ENCODE measurements at places on chromosomes 3 and 15. TPM values are rescaled to one million over a fixed set of nuclear protein-coding genes. Genes with fewer than 3 reads are reported as not detected.

The DPPA2 gene
- not detected for polyA plus RNA-seq

The ROBO2 gene
- polyA plus RNA-seq = not detected

DNA sequence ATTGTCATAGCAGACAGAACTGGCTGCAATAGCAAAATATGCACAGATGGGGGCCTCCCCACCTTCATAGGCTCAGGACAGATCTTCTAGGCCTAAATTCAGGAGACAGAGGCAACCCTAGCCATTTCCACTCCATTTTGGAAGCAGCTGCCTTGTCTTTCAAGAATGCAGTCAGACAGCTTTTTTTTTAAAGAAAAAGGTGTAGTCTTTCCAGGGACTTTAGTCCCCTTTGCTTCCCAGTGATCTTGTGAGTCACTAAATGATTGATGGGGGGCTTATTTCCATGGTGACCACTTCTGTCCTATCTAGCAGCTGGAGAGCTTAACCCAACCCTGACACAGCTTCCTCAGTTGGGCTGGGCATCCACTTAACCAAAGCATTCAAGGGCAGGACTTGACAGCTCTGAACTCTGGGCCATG, 165.9 kb downstream of the TPRG1 start:
- no peak for DNase-seq

- no peak for DNase-seq
These were observed 17.7 kb downstream of the EIF2A start for GRCh38 chr3:150564243-150564642.

GRCh38 chr3:30167541-30168011, 438.8 kb upstream of the TGFBR2 start:
- no peak for DNase-seq

GRCh38 chr3:169998668-169999131, 32.1 kb downstream of the SEC62 start:
- DNase-seq = peak; percentile 58

DNA sequence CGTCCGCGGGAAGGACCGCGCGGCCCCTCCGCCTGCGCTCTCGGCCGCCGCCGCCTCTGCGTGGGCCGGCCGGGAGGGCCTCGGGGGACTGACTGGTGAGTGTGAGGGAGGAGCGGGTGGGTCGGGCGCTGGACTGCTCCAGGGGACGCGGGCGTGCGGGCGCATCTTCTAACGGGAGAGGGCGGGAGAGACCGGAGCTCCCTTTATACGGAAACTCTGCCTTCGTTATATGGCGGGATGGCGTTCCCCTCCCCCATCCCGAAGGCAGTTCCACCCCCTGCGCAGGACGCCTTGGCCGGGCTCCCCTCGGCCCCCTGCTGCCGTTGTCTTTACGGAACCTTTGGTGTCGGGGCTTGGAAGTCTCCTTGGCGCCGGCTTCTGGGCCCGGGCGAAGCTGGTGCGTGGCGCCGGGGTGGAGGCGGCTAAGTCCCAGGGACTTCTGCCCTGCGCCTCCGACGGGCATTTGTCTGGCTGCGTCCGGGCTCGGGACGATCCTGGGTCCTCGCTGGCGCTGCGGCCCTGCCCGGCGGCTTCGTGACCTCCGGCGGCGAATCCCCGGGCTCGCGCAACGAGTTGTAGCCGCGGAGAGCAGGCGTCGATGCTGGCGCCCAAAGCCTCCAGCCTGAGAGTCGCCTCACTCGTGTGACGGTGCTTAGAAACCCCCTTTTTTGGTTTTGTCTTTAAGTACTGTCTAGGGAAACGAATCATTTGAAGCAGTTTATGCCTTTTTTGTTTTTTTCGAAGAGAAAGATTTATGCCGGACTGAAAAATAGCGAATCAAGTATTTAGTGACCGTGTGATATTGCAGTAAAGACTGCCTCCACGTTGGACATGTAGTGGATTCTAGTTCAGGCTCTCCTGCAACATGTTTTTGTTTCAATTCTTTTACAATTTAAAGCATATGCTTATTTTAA, 623 bp downstream of the ZNF639 start:
- peak; percentile 46 for DNase-seq

DNA sequence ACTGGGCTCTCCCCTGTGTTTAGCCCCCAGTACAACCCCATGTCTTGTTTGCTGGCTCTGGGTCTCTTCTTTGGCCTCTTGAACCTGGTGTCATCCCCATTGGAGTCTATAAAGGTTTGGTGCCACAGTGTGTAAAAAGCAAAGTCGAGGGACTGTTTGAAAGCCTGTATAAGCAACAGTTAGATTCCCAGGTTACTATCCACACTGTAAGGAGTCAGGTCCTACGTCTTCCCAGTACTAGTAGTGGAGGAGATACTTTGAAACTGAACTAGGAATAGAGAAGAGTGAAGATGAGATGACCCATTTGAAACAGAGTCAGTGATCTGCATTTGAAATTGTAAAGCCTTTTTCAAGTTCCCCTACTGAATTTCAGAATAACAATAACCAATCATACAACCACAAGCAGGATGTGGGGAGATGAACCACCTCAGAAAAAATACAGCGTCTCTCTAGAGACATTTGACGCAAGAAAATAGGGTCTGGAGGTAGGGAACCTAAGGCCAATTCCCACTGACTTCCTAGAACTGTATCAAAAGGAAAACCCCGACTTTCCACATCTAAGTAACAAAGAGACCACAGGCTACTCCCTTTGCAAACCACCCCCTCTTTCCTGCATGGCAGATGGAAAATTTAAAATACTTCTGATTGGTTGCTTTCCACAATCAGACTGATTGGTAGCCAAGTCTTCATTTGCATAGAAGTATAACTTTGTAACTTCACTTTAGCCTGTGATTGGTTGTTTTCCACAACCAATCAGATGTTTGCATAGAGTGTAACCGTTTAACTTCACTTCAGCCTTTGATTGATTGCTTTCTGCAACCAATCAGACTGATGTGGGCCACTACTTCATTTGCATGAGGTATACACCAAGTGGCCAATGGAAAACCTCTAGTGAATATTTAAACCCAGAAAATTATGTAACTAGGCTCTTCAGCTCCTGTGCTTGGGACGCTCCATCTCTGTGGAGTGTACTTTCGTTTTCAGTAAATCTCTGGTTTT, 49.9 kb upstream of the NEDD4 start:
- DNase-seq = no peak

The CHL1 gene
- not detected for polyA plus RNA-seq

GRCh38 chr15:51935466-51936104, 36.0 kb downstream of the LEO1 start:
- DNase-seq = no peak

DNA sequence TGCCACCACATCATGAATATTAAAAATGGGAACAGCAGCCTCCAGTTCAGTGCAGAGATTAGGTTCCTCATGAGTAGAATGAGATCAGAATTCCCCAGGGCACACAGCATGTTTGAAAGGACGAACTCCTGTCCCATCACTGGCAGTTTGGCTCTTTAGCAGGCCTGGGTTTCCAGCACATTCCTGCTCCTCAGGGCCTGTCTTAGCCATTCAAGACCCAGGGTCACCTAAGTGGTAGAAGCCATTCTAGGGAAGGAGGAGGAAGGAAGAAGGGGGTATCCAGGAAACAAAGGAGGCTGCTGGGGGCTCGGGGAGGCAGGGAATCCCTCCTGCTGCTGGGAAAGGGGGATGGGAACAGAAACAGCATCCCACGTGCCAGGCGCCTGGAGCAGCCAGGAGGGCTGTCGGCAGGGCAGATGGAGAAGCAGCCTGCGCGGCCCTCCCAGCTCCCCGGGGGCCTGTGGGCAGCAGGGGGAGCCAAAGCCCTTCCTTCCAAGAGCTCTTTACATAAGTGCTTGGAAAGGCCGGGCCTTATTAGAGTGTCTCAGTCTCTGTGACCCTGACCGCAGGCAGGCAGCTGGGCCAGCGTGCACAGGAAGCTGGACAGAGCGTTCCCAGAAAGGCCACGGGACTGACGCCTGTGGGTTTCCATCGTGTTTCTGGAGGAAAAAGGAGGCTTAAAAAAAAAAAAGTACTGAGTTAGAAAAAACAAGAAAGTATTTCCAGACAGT, 24.7 kb downstream of the LOXL1 start:
- DNase-seq = peak; percentile 80

GRCh38 chr3:28915741-28916500, 364.9 kb upstream of the RBMS3 start:
- peak; percentile 7 for DNase-seq

GRCh38 chr3:10459954-10460754, 45.2 kb downstream of the ATP2B2 start:
- DNase-seq = peak; percentile 60

DNA sequence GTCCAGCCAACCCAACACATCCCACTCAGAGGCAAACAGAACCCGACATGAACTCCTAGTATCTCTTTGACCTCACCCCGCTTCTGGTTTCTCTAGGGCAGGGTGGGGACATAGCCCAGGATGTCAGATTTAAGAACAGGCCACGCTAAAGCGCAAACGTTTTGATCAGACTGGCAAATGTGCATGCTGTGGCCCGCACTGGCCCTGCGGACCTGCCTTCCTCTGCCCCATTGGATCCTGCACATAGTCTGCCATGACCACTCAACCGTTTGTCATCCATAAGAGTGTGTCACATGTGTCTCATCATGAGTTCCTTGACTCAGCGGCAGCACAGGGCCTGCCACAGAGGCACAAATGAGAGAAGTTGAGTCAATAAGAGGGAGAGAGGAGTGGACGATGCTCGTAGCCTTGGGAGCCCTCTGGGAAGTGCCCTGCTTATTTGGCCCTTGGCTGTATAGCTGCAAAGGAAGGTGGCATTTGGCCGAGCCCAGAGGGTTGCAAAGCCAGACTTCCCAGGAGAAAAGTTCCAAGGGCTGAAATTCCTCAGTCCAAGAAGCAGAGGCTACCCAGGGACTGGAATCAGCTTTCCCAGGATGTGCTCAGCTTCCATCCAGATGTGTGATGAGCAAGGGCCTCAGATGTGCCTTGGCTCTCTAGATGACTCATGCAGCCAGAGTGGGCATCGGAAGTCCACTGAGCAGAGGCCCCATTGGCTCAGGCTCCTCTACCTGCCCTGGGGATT, 55.5 kb upstream of the SLCO2A1 start:
- DNase-seq = no peak

The ITIH1 gene
- not detected for polyA plus RNA-seq

The GUCA1C gene
- polyA plus RNA-seq = not detected

DNA sequence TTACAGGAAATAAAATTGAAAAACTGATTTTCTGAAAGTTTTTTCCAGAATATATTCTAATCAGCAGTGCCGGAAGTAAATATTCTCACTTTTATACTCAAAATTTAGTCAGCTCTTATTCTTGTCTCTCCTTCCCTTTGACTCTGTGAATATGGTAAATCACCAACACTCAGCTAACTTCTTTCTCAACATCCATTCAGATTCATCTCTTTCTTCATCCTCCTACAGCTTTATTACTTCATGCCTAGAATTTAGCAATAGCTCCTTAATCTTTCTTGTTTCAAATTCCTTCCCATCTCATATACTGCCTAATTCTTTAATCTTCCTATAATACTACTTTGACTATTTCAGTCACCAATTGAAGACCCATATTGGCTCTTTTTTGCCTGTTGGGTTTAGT, 67.9 kb downstream of the FGF7 start:
- no peak for DNase-seq

The PLXNB1 gene
- polyA plus RNA-seq = 20.9 TPM

DNA sequence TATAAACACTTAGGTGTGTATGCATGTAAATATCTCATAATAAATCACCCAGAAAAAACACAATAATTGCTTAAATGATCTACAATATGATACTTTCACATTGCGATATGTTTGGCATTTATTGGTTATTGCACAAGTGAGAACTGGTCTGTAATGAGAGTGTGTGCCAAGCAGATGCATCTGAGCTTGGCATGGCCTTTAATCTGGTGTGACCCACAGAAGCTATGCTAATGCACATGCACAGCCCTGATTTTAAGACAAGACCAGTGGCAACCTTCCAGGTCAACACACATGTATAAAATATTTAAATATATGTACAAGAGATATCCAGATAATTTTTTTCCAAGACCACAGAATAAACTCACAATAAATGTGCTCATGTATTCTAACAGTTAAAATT, 42.7 kb downstream of the C2CD4A start:
- DNase-seq = no peak

The TM4SF4 gene
- 32.2 TPM for polyA plus RNA-seq

DNA sequence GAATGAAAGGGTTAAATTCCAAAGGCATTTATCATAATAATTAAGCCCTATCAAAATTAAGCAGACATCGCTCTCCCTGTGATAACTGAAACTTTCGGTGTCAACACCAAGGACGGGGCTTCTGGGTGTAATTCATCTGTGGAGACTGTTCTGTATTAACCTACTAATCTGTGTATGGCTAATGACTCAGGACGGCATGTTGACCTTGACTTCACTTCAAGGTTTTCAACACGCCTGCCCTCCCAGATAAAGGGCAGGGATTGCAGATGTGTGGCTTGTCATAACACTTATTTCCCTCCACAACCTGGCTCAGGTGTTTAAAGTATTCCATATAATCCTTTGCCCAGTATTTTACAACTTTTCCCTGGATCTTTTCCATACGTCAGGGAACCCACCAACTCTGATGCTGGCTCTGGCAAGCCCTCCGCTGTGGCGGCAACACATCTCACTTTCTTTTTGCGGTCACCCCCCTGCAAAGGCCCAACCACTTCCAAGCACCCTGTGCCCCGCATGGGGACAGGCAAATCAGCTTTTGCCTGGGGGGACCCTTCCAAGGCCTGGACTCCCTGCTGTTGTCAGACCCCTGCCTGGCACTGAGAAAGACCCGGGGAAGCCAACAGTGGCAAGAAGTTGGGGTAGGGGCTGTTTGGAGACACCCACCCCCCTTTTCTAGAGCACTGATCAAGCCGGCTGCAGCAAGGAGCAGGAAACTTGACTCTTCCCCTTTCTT, 93.2 kb upstream of the MEF2A start:
- no peak for DNase-seq

GRCh38 chr3:2839876-2840275, 270.3 kb downstream of the IL5RA start:
- DNase-seq = no peak

GRCh38 chr3:80017369-80017768, 249.6 kb upstream of the ROBO1 start:
- DNase-seq = no peak

The PSMA4 gene
- 548 TPM for polyA plus RNA-seq

DNA sequence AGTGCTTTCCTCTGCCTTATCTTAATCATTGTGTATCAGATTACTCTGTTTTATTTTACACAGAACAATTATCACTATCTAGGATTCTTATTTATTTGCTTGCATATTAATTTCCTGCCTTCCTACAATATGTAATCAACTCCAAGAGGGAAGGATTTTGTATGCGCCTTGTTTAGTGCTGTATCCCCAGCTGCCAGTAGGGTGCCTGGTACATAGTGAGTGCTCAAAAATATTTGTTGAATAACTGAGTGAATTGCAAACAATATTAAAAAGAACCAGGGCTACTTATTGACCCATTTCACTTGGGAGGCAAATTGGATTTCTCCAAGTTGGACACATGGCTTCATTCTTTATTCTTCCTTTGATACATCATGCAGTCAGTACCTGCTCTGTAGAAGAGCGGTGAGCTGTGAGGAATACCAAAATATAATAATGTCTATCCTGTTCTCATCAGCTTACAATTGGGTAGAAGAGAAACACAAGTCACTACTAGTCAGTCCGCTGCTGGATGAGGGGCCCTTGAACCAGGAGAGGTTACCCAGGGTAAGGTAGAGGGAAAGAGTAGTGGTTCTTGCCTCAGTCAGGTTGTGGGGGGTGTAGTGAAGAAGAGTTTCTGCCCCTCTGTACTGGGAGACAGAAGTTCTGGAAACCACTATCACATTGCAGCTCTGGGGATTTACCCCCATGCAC, 233.9 kb upstream of the ZBTB20 start:
- no peak for DNase-seq

Data from A549 (cell line).